CD4-positive, alpha-beta T cell treated with Interleukin-17A for 4 hours (primary cell): ENCODE measurements at places on chromosomes 1 and 21.

- no peak for DNase-seq
Observed at GRCh38 chr1:186236921-186237320, 138.1 kb downstream of the TPR start.

DNA sequence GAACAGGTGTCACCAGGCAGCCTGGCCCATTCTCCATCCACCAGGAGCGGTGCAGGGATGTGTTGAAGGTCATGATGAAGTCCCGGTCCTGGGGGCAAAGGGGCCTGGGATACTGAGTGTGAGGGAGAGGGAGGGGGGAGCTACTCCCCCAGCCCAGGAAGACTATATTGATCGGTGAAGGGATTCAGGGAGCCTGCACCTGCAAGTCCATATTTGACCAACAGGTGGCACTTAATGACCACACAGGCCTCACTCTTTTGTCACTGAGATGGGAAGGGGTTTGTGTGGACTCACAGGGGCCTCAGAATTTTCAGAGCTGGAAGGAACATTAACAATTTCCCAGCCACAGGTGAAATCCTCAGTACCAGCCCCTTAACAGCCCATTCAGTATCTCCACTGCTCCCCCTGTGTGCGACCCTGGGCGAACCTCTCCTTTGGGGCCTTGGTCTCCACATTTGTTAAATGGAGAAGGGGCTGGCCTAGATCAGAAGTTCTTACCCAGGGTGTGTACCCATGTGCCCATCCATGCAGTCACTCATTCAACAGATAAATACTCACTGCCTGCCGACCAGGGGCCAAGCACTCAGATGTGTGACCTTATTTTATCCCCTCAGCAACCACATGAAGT is 55.6 kb downstream of the NKAIN1 start:
- peak; percentile 24 for DNase-seq

- DNase-seq = no peak
Observed at GRCh38 chr21:35465741-35466140, 416.6 kb upstream of the RUNX1 start.

DNA sequence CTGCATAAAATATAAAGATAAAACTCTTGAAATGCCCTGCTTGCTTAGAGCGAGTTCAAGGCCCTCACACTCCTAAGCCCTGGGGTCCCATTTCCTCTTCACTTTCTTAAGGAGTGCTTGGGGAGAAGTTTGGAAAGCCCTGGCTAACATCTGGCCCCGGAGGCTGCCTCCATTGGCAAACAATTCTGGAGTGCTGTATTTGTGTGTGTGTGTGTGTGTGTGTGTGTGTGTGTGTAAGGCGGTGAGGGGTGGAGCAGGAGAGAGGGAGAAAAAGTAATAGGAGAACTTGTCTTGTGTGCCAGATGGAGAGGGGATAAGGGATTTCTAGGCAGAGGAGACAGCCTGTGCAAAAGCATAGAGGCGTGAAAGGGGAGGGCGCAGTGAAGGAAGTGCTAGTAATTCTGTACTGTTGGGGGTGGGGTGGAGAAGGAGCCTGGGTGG is 578 bp upstream of the TRIM62 start:
- DNase-seq = no peak

GRCh38 chr1:1345860-1346500 is 3.2 kb downstream of the DVL1 start:
- no peak for DNase-seq

- no peak for DNase-seq
Observed at GRCh38 chr1:41615316-41615715, 130.8 kb upstream of the EDN2 start.

DNA sequence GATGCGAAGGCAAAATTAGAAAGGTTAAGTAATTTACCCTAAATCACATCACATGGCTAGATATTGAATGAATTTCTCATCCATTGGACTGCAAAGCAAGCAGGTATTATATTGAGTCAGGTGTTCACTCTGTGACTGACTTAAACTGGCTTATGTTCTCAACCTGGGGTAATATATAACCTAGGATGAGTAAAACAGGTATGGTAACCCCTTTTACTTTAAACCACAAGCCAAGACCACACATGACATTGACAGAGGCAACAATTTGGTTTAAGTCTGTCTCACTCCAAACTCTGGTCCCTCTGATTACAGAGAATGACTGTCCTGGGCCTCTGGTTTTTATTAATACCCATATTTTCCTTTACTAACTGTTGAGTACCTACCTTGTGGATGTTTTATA is 33.3 kb downstream of the MAEL start:
- no peak for DNase-seq

GRCh38 chr1:39091845-39092645 is 65.9 kb downstream of the NDUFS5 start:
- peak; percentile 70 for DNase-seq

- DNase-seq = no peak
Observed at GRCh38 chr1:172824209-172824608, 165.3 kb downstream of the FASLG start.

DNA sequence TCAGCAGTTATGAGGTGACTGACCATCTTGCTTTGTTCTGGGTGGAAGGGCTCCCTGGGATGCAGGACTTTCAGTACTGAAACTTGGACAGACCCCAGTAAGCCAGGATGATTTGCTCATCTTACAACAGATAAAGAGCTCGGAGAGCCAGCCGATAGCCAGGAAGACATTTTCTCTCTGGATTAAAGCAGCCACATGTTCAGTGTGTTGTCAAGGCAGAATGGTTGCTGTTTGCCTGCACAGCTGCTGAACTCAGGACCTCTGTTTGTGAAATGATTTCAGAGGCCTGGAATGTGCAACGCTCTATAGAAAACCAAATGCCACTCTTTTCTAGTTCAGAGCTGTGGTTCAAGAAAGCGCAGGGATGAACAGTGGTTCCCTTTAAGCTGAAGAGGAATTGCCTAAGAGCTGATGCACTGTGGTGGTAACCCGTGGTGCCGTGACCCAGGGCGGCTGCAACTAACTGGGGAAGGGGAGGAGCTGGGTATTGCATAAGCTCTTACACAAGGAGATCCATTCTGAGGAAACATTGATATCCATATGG is 40.7 kb downstream of the CASQ2 start:
- no peak for DNase-seq

DNA sequence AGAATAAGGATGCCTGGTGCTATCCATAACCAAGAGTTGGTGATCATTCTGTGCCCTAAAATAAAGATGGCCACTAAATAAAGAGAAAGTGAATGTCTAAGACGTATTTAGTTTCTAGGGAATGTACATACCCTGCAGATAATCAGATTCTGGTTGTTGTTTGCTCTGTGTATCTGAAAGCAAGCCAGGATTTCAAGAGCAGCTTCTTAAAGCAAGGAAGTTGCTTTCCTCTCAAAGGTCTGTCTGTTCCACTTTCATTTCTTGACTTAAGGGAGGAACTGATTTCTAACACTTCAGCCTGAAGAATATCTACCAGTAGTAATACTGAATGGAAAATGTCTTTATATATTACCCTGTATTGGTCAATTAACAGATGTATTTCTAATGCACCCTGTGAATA is 88.8 kb downstream of the KIF1B start:
- DNase-seq = no peak

GRCh38 chr21:31905503-31906451 is 33.0 kb downstream of the HUNK start:
- no peak for DNase-seq

DNA sequence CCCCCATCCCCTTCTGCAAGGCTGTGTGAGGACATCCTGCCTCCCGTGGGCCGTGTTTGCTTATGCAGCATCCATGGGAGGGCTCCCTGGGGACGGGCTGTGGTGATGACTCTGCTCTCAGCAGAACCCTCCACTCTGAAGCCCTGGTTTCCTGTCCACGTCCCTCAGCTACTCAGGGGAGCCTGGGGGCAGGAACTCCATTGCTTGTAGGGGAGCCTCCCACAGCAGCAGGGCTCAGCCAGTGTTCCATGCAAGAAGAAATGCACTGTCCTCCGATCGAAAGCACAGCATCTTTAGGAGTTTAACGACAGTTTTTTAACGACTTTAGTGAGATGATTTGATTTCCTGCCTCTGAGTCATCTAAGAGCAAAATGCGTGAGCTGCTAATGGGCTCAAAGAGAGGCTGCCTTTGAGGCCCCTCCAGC is 8.3 kb upstream of the KCNAB2 start:
- peak; percentile 30 for DNase-seq

- no peak for DNase-seq
Observed at GRCh38 chr1:245092638-245092976, 62.2 kb upstream of the KIF26B start.

- DNase-seq = no peak
Observed at GRCh38 chr1:8846263-8846662, 28.8 kb upstream of the RERE start.
